Inflammatory macrophage treated with lipopolysaccharide for 1 hour (primary cell): ENCODE measurements at places on chromosomes 12 and 14.

GRCh38 chr14:71248194-71248593 is 340.9 kb downstream of the PCNX1 start:
- no peak for DNase-seq

DNA sequence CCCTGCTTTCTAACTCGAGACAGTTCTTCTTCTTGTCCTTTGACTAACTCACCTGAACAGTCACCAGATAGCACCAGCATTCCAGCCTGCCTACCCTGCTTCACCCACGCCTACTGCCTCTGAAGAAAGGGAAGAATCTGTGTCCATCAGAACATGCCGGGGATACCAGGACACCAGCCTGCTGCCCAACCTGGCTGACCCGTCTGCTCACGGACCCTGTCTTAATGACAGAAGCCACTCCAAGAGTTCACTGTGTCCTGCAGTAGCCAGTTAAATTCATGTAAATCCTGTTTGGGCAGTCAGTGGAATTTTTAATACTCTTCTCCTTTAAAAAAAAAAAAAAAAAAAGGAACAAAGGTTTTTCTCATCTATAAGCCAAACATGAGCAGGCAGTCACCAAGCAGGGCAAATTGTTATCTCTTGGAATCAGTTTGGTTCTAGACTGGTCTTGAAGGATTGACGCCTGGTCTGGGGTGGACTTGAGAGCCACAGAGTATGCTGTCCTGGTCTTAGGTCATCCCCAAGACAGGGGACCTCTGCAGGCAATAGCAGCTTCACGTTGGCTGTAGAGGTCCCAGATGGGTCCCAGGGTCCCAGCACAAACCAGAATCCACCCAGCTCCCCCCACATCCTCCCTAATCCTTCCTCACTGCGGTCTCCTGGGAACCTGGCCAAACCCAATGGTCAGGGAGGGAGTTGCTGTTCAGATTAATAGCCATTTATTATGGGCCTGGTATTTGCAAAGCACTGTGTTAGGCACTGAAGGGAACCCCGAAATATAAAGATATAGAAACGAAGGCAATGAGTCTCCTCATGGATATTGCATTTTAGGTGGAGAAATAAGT is 181.1 kb upstream of the HIF1A start:
- DNase-seq, result no peak

- DNase-seq, result no peak
These were observed 88.1 kb upstream of the CCDC175 start for GRCh38 chr14:59664741-59665140.

DNA sequence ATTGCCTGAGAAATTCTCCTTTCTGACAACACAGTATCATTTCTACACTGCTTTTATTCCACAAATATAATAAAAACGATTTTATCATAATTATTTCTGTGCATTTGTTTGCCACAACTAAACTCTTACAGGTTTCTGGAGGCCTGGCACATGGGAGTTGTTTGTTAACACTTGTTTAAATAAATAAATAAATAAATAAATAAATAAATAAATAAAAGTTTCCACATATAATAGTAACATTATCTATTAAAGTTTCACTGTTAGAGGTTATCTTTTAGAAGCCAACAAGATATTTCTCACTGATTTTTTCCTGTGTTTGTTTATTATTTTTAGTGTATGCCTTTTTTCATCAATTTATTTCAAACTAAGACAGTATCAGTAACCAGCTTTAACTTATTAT is 323.3 kb downstream of the FOXG1 start:
- no peak for DNase-seq

DNA sequence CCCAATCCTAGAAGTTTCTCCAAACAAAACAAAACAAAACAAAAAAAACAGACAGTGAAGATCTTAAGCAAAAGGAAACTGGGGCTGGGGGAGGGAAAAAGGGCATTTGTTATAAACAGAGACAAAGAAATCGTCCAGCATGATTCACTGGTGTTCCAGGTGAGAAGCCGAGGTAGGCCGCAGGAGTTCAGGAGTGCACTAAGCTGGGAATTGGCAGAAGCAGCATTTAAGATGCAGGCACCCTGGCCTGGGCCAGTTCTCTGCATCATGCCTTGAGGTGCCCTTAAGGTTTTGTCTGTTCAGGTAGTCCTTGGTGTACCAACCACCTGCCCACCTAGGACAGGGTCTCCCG is 11.2 kb downstream of the TBX3 start:
- no peak for DNase-seq

DNA sequence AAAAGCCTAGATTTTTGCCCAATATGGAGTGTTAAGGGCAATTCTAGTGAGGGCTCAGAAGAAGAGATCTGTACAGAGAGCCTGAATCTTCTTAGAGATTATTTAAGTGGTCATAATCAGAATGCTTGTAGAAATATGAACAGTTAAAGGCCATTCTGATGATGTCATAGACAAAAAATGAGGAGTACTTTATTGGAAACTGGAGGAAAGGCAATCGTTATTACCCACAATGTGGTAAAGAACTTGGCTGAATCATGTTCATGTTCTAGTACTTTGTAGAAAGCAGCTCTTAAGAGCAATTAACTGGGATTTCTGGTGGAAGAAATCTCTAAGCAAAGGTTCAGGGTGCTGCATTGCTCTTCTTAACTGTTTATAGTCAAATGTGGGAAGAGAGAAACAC is 36.4 kb upstream of the SYT10 start:
- DNase-seq, result no peak

- DNase-seq, result no peak
These were observed 6.7 kb downstream of the SDS start for GRCh38 chr12:113396828-113397496.

DNA sequence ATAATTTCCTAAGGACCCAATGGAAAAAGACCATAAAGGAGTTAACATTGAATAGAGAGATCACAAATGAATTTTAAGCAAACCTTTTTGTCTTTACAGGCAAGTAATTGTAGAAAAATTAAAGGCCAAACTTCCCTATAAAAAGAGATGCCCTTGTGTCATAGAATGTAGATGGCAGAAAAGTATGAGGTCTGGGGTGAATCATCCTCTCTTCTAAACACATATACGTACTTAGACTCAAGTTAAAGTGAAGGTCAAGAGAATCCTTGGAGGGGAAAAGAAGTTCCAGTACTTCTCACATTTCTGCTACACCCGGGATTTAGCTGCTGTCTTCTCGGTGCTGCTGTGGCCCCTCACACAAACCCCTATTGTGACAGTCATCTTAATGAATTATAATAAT is 116.2 kb upstream of the ARID2 start:
- peak; percentile 9 for DNase-seq

- peak; percentile 75 for DNase-seq
These were observed 14.6 kb downstream of the PCNX4 start for GRCh38 chr14:60106339-60106738.

DNA sequence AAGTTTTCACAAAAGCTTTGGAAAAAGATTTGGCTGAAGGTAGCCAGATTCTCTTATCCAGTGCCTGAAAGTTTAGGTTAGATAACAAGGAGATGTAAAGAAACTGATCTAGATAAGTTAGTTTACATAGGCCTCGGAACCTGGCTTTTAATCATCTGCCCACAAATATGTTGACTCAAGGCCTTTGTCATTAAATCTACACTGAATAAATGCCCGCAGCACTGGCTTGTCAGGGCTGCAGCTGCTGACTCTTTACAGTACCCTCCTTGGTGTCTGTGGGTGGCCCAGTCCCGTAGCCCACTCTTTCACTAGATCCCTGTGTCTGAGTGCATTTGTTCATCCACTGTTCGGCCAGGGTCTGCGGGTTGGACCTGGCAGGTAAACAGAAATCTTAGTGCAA is 58.0 kb downstream of the TMEM116 start:
- no peak for DNase-seq

GRCh38 chr14:23514644-23514957 is 37.0 kb downstream of the ZFHX2 start:
- no peak for DNase-seq

- no peak for DNase-seq
These were observed 26.2 kb downstream of the LGR5 start for GRCh38 chr12:71465796-71466195.

DNA sequence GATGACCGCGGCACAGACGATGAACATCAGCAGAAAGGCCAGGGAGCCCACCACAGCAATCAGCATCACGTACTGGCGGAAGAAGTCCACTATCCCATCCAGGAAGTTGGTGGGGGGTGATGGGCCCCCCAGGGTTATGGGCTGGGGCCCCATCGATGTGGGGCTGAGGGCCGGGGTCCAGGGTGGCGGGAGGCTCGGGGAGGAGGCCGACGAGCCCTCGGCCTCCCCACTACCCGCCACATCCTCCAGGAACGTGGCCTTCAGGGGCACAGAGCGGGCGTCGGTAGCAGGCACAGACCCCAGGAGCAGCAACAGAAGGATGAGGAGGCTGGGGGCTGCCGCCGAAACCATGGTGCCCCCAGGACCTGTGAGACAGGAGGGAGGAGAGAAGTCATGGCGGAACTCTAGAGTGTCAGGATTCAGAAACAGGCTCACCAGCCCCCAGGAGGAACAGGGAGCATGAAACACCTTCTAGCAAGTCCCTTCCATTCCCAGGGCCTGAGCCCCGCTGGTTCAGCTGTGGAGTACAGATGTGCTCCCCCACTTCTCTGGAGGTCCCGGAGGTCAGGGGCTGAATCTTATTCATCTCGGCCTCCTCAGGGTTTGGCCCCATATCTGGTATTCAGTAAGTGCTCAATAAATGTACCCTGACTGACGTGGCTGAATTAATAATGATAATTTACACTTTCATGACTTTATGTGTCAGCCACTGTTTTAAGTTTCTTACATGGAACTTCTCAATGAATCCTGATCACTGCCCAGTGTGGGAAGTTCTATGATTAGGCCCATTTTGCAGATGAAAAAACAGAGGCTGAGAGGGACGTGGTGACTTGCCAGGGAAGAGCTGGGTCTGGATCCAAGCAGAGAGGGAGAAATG is 5.6 kb downstream of the TMEM119 start:
- DNase-seq, result no peak

DNA sequence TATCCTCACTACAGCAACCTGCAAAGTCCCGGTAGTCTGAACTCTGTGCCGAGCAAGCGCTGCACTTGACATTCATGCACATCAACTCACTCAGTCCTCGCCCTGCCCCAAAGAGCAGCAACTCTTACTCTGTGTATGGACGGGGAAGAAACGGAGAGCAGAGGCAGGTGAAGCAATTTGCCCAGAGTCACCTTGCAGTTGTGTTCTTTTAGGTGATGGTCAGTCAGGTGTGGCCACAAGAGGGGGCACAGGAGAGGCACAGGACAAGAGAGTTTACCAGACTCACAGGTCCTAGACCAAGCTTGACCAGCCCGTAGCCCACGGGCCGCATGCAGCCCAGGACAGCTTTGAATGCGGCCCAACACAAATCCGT is 39.1 kb downstream of the TSPAN11 start:
- no peak for DNase-seq

- DNase-seq, result no peak
These were observed 19.4 kb downstream of the KTN1 start for GRCh38 chr14:55599250-55599879.

DNA sequence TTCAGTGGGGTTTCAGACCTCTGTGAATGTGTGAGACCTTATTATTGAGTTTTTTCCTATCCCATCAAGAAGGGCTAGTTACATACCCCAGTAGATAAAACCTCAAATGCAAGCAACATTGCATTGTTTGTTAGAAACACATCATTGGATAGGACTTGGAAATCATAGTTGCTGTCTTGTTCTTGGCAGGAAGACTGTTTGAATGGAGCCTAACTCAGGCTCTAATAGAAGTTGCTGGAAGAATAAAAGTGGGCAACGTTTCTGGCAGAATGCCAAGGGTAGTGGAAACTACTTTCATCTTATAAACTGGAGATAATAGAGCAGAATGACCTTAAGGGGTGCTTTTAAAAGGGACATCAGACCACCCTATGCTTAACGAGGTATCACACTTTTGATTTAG is 9.9 kb upstream of the PTHLH start:
- DNase-seq, result no peak

DNA sequence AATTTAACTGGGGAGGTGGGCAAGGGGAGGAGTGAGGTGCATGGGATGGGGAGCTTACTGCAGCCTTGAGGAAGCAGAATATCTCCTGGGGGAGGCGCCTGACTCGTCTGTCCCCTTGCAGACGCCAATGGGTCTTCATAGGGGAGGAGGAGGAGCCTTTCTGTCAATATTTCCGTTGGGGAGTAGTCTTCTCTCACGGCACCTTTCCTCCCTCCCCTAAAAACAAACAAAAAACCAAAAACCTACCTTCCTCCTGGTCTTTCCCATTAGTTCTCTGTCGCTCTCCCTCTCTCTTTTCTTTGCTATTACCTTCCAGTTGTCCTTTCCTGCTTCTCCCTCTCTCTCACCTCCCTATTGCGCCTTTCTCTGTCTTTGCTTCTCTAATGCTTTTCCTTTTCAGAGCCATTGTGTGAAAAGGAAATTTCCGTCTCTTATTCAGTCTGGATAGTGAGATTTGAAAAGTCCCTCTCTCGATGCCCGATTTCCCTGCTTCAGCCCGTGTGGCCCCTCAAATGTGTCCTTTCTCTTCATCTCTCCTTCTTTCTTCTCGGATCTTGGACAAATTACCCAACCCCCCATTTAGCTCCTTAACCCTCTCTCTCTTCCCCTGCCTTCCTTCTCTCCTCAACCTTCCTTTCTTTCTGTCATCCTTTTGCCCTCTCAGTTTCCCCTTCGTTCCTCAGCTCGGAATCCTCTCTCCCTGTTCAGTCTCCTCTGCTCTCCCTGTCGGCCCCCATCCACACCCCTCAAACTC is 5.9 kb downstream of the GPR84 start:
- DNase-seq, result no peak

DNA sequence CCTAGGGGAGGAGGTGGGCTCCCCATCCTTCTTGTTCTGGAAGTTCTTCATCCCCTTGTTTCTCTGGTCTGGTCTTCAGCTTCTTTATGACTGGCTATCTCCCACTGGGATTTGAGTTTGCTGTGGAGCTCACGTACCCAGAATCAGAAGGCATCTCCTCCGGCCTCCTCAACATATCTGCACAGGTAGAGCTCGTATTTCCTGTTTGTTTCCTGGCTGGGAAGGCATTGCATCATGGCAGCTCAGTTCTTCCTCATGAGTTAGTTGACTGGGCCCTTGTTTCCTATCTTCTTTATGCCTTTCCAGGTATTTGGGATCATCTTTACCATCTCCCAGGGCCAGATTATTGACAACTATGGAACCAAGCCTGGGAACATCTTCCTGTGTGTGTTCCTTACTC is 19.8 kb downstream of the ERG28 start:
- no peak for DNase-seq

- peak; percentile 46 for DNase-seq
These were observed 116.2 kb upstream of the MAP1LC3B2 start for GRCh38 chr12:116442946-116443345.

GRCh38 chr12:21651821-21652220 is 5.8 kb downstream of the LDHB start:
- DNase-seq, result no peak

GRCh38 chr14:21024585-21025370 is at the start of gene NDRG2:
TSS of gene NDRG2 (minus strand) at chr14:21025061. CDS start at chr14:21023315, 1,746 bp downstream.
- no peak for DNase-seq

DNA sequence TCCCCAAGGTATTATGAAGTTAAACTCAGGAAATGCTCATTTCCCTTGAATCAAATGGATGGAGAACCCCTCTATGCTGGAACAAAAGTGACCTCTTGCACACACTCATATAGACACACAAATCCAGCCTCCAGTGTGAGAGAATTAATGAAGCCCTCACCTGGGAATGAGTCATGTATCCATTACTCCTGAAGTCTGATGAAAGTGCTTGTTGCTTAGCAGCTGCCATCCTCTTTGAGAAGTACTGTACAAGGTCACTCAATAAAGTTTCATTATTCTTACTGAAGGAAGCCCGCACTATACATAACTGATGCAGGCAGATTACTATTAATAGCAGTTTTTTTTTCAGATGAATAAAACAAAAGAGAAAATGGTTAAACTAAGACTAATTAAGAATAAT is 102.3 kb downstream of the RERG start:
- DNase-seq, result no peak

- DNase-seq, result peak; percentile 52
These were observed 962 bp downstream of the LEMD3 start for GRCh38 chr12:65170209-65170881.

GRCh38 chr14:67856827-67857226 is 37.2 kb downstream of the RAD51B start:
- no peak for DNase-seq
